ENCODE measurements at places on chromosomes 1 and 21.

DNA sequence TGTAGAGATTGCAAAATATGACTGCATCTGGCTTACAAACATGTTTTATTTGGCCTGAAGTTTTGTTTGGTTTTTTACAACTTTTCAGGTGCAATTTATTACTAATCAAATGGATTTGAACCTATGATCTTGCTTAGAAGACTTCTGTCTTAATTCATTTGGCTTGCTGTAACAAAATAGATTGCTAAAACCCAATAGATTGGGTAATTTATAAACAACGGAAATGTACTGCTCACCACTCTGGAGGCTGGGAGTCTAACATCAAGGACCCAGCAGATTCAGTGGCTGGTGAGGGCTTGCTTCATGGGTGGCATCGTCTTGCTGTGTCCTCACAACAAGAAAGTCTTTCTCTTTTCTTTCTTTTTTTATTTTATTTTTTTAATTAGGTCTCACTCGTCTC is 72.9 kb downstream of the LBR start:
- no peak for DNase-seq

- DNase-seq = peak; percentile 24
Observed at GRCh38 chr1:162564762-162565218, 3.3 kb downstream of the UAP1 start.

DNA sequence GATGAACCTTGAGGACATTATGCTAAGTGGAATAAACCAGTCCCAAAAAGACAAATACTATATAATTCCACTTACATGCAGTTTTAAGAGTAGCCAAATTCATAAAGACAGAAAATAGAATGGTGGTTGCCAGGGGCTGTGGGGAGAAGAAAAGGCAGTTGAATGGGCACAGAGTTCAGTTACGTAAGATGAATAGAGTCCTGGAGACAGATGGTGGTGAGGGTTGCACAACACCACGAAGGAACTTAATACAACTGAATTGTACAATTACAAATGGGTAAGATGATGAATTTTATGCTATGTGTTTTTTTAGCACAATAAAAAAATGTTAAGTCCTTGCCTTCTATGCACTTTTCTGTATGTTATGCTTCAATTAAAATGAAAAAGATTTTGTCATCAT is 66.6 kb downstream of the CD34 start:
- DNase-seq = no peak

- no peak for DNase-seq
Observed at GRCh38 chr1:21307663-21308305, 17.5 kb upstream of the ECE1 start.

- peak; percentile 24 for DNase-seq
Observed at GRCh38 chr1:167800251-167800650, 78.5 kb downstream of the MPZL1 start.

- DNase-seq = no peak
Observed at GRCh38 chr1:44270686-44271628, 57.7 kb downstream of the DMAP1 start.

DNA sequence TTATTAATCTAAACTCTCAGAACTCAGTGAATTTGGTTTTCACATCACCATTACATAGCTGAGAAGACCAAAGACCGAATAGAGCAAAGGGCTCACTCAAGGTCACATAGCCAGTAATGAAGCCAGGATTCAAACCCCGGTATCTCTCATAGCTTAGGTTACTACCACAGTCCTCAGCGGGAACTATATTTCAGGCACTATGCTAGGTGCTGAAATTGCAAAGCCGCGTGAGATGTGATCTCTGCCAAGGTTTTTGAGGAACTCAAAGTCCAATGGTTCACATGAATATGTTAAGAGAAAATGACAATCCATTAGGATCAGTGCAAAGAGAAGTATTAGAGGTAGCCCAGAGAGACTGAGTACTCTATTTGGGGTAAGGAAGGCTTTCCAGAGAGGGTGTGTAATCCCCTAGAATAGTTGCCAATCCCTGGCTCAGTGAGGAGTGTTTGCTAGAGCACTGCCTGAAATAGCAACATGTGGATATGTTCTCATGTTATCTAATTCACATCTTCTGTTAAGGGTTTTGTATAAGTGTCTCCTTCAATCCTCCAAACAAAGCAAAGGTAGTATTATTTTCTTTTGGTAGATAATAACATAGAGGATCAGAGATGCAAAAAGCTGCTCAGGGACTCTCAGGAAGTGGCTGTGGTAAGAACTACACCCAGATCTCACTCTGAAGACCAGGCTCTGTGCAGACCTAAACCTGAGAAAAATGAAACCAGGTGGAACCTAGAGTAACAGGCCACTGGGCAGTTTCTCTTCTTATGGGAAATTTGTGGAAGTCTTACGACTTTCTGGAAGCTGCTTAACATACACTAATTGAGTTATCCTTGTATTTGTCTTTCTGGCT is 93.1 kb upstream of the C8B start:
- no peak for DNase-seq

GRCh38 chr1:65341381-65341780 is 32.0 kb downstream of the DNAJC6 start:
- no peak for DNase-seq

DNA sequence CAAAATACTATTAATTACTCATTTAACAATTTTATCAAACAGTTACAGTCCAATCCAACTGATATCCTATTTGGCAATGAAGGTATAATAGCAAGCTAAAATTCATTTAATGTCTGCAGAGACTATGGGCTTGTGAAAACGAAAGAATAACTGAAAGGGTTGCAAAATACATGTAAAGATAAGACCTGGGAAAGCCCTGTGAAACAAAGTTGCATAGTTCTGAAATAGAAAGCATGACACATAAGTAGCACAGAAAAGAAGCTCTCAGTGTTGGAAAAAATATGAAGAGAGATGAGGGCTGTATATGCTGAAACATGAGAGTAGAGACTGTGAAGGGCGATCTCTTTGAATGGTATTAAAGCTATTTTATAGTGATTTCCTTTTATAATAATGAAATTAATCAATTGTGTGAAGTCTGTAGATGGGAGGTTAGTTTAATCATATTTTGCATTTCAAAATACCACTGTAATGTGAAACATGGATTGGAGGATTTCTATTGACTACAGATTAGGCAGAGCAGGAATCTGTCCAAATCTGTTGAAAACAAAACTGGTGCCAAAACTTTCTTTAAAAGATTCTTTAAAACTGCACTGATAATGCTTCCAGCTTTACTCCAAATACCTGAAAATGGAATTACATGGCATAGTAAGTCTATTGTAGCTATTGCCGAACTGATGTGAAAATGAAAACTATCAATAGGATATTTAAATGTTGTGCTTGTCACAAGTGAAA is 1518.9 kb upstream of the B3GALT2 start:
- DNase-seq = peak; percentile 8

DNA sequence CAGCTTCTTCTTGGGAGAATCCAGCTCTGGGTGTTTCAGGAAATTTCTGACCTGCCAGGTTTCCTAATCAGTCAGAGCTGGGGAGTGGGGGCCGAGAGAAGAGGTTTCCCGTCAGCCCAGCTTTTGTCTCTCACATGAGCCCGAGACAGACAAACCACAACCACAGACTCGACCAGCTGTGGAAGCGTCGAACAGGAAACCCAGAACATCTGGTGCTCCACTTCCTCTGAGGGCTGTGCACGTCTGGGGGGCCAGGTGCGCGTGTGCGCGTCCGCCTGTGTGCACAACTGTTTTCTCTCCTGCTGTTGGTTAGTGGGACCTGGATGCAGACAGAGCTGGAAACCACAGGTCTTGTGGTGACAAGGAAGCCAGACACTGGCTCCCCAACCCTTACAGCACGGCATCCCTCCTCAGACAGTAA is 113.0 kb upstream of the SLC25A33 start:
- no peak for DNase-seq

DNA sequence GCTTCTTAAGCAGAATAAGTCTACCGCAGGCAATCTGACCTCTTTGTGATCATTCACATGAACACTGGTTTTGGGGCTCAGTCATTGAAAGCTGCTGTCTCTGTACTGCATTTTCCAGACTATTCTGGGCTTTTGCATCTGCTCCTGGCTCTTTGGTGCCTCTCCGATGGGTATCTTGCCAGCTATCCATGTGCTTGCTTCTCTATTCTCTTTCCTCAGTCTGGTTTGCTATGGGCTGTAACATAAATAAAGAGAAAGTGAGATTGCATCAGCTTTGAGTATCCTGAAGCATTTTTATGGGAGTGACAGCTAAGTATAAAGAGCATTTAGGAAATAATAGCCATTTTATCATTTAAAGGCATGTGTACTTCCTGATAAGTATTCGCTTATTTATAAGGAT is 70.7 kb downstream of the C1orf21 start:
- peak; percentile 63 for DNase-seq

DNA sequence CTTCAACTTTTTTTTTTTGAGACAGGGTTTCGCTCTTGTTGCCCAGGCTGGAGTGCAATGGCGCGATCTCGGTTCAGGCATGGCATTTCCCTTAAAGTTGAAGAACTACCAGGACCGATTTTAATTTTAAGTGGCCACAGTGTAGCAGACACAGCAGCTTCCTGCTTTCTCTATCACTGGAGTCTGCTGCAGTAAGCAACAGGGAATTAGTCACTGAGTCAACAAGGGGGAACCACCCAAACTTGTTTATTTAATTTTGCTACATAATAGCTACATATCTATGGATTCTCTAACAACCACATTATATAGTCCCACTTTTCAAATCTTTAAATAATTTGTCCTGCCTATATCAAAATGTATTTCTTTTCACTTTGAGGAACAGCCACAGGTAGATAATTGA is 12.5 kb upstream of the TNNI3K start:
- no peak for DNase-seq

DNA sequence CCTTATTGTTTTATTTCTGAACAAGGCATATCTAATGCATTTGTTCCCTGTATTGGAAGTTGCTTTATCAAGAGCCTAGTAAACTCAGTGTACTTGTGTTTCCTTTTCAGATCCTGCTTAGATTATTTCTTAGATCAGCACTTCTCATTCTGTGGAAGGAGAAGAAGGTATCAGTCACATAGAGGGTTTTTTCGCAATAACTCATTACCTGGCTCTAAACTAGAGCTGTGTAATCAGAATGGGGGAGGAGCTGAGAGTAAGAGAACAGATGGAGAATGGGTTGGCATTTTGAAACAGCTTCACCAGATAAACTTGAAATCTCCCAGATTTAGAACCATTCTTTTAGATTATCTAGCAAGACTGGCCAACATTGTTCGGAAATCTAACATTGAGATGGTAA is 11.0 kb downstream of the AHCYL1 start:
- no peak for DNase-seq

DNA sequence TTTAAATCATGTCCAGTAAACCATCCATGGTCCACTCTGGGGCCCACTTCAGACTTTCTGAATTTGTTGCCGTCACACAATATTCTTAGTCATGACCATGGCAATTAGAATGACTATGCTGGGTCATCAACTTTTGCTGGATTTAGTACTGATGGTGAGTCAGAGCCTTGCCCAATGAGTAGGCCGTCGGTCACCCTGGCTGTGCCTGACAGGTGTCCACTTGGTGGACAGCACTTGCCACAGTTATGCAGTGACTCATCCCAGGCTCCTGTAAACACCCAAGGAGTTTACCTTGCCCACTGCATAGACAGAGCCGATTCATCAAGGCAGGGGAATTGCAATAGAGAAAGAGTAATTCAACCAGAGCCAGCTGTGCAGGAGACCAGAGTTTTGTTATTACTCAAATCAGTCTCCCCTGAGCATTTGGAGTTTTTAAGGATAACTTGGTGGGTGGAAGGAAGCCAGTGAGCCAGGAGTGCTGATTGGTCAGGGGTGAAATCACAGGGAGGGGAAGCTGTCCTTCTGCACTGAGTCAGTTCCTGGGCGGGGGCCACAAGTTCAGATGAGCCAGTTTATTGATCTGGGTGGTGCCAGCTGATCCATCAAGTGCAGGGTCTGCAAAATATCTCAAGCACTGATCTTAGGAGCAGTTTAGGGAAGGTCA is 333.8 kb downstream of the PTPRU start:
- DNase-seq = peak; percentile 63

DNA sequence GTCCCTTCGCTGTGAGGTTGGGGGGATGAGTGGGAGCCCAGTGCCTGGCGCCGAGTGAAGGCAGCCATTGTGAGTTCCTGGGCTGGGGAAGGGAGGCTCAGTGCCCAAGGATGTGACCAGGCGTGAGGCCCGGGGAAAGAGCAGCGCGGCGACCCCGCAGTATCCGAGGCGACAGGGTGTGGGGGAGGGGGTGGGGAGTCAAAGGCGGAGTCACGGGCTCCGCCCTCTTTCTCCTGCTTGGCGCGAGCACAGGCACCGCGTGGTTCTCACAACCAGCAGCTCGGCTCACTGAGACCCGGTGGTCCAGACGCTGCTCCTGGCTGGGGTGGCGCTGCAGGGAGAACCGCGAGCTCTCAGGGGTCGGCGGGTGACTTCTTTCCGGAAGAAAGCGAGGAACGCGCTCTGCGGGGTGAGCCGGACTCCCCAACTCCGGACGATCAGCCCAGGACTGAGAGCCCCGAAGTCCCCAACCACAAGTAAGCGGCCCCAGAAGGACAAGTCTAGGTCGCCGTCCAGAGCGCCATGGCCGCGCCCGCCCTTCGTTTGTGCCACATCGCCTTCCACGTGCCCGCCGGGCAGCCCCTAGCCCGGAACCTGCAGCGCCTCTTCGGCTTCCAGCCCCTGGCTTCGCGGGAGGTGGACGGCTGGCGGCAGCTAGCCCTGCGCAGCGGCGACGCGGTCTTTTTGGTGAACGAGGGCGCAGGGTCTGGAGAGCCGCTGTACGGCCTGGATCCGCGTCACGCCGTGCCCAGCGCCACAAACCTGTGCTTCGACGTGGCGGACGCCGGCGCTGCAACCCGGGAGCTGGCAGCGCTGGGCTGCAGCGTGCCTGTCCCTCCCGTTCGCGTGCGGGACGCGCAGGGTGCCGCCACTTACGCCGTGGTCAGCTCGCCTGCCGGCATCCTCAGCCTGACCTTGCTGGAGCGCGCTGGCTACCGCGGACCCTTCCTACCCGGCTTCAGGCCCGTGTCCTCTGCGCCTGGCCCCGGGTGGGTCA is at the start of gene HPDL:
Gene HPDL, plus strand, starts transcription at position 269 of the 997 bp plus-strand sequence. Its CDS starts 254 bp downstream, at position 523.
- peak; percentile 60 for DNase-seq

DNA sequence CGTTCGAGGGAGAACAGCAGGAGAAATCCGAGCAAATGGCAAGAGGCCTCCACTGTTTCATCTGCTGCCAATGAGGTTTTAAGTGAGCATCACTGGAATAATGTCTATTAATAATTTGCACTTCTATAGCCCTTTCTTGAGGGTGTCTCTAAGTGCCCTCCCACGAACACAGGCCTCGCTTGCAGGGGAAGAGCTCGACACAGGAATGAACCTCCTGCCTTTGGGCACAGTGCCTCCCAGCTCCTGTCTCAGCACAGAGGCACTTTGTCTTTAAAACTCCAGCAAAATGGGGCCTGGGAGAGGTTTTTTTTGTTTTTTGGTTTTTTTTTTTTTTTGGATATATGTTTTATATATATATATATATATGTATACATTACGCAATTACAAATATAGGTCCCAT is 56.6 kb downstream of the OLIG1 start:
- no peak for DNase-seq

GRCh38 chr1:222243902-222244301 is 304.0 kb downstream of the HHIPL2 start:
- no peak for DNase-seq

DNA sequence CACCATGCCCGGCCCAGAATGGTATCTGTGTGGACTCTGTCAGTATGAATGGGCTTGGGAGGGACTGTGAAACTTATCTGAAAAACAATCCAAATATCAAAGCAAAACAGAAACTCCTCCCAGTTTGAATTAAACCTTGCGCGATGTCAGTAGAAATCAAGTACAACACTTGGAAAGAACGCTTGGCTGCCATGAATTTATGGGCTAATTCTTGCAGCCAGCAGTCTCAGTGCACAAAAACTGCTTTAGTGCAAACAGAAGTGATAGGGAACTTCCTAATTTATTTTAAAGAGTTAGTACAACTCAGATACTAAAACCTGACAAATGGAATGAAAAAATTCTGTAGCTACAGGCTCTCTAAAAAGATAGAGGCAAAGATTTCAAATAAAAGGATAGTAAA is 8.5 kb downstream of the CLCA1 start:
- no peak for DNase-seq

GRCh38 chr1:22141554-22142314 is 1.2 kb downstream of the WNT4 start:
- DNase-seq = no peak
